Activated CD4-positive, alpha-beta T cell treated with anti-CD3 and anti-CD28 coated beads, Interleukin-2, amount 50 U/mL, for 24 hours (primary cell): ENCODE measurements at places on chromosomes 16 and 17.

GRCh38 chr16:23516366-23517137 lies 6.3 kb upstream of the GGA2 start:
- DNase-seq = no peak

GRCh38 chr17:73799781-73800627 lies 155.8 kb upstream of the SDK2 start:
- DNase-seq = no peak

DNA sequence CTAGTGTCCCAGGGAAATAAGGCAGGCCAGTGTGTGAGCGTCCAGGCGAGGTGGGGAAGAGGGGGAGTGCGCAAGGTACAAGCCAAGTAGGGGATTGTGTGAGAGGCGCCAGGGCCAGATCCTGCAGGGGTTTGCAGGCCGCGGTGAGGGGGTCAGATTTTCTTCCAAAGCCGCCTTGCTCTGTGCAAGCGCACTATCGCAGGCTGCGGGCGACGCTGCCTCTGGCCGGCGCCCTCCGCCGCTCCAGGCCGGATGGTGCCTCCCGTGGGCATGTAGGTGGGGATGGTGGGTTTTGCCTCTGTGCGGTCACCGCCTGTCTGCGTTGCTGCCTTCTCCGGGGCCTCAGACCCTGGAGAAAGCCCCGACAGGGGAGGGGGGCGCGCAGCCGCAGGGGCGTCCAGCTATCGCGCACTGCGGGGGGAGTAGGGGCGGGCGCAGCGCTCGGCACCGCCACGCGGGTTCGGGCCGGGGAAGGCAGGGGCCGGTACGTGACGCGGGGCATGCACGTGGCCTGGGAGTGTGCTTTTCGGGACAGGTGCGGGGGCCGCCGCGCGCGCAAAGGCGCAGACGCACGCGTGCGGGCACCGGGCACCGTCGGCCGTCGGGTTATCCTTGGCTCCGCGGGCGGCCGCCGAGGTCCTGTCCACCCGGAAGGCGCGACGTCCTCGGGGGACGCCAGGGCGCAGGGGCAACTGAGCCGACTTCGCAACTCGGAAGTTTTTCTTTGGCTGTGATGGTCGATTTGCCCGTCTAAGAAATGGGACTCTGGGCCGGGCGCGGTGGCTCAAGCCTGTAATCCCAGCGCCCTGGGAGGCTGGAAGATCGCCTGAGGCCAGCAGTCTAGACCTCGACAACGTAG lies 1.1 kb upstream of the HAPSTR1 start:
- DNase-seq = peak; percentile 36

DNA sequence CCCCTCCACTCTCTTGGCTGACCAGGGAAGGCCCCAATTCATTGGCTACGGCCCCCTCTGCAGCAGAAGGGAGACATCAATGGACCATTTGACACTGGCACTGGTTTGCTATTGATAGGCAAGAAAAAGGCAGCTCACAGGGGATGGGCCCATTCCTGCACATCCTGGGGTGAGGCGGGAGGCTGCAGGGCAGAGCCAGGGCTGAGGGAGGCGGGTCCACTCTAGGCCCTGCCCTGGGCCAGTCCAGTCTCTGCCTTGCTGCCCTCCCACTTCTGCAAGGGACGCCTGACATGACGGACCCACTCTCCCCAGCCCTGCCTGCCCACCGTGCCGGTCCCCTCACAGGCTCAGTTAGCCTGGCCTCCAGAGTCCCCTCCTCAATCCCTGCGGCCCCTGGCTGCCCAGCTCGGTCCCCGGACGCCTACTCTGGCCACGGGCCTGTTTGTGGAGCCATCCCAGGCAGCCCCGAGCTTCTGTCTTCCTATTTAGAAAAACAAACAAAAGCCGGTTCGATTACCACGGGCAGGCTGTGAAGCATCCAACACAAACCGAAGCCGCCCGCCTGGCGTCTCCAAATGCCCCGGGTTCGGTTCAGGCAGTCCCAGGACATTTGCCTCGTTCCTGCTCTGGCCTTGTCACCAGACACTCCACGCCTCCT lies 160.7 kb downstream of the IRX5 start:
- no peak for DNase-seq

- no peak for DNase-seq
Measured at GRCh38 chr17:48051706-48052486, 3.7 kb downstream of the NFE2L1 start.

- DNase-seq = no peak
Measured at GRCh38 chr17:60301649-60302048, 90.3 kb downstream of the USP32 start.

- DNase-seq = no peak
Measured at GRCh38 chr17:7262192-7262934, at the start of gene CLDN7. CLDN7 (minus strand) TSS chr17:7262478; CDS start chr17:7262043, 435 bp downstream.

DNA sequence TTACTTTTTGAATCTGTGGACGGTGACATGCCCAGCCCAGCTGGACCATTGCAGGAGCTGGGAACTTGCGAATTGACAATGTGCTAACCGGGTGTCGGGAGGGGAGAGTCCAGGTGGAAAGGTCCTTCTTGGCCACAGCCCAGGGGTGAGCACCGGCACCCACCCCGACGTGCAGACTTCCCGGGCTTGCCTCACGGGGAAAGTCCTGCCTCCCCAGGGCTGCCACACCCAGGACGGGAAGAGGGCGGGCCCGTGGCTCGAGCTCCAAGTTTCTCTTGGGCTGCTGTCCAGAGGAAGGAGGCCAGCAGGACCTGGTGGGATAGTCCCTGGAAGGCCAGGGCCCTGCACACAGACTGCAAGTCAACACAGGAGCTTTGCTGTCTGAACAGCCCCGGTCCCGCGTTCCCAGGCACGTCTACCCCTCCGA lies 17.7 kb downstream of the CARD14 start:
- DNase-seq = no peak

GRCh38 chr16:49016461-49016860 lies 265.2 kb downstream of the CBLN1 start:
- DNase-seq = no peak

DNA sequence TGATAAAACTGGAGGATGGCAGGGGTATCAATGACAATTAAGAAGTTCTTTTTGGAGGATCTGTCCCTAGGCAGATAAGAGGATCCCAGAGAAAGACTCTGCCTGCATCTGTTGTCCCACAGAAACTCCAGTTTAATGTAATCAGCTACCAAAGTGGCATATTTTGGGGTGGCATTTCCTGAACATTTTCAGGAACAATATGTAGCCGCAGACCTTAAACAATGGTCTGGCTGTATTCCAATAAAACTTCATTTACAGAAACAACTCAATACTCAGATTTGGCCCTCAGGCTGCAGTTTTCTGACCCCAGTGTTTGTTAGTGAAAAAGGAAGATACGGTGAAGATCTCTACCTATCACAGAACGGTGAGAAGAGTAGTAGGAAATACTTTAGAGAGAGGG lies 46.1 kb downstream of the KCNJ16 start:
- DNase-seq = no peak

DNA sequence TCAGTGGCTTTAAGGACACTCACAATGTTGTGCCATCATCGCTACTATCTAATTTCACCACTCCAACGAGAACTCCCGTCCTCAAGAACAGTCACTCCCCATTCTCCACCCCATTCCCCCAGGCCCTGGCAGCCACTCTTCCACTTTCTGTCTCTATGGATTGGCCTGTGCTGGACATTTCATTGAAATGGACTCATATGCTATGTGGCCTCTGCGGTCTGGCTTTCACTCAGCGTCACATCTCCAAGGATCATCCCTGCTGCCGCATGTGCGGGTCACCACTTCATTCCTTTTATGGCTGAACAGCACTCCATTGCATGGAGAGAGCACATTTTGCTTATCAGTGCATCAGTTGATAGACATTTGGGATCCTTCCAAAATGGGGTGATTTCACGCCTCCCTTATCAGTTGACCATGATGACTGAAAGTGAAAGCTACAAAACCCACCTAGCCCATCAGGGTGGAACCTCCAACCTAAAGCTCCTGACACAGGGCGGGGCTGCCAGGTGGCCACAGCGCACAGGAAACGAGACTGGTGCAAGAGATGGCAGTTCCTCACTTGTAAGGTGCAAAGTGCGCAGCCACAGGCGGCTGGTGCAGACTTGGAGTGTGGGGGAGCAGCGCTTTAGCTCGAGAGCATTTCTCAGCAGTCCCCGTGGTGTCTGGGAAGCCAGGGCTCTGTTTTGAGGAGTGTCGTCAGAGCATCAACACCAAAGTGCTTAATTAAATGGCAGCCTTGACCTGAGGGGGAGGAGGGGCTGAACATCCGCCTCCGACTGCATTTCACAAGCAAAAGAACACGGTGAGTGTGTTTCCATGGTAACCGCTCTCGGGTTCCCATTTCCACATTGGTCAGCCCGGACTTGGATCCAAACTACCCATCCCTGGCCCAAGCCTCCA lies 23.8 kb downstream of the COTL1 start:
- DNase-seq = peak; percentile 43

DNA sequence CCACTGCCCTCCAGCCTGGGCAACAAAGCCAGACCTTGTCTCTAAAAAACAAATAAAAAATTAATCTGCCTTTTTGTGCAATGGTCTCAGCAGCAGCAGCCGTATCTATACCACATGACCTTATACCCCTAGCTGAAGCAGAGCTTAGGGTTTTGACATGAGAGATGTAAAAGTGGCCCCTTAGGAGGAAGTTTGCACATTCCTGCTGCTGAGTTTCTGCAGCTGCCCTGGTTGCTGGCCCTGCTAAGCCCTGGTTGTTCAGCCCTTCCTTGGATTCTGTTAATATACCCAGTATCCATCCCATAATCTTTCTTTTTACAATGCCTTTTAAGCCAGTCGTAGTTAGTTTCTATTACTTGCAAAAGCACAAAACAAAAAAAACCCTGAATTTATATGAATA lies 33.0 kb upstream of the PRKCB start:
- DNase-seq = no peak

DNA sequence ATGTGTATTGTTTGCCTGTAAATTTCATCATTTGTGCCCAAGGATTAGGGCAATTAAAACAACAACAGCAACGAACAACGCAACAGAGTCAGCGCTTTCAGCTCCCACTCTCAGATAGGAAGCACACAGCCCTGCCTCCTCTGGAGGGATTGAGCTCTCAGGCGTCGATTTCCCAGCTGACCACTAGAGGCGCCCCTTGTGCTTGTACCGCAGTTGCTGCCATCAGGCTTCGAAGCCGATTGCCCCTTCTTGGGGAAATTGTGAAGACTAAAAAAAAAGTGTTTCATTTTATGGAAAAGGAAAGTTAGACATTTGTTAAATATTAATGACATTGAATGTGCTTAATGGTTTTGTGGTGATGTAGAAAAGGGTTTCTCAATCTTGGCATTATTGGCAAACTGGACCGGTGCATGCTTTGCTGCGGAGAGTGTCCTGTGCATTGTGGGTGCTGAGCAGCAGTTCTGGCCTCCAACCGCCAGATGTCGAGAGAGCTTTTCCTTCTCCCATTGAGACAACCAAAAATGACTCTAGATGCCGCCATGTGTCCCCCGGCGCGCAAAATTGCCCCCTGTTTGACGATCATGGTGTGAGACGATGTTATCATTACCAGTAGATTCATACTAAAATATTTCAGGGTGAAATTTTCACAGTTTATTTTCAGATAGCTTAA lies 650.4 kb upstream of the RBFOX1 start:
- no peak for DNase-seq

DNA sequence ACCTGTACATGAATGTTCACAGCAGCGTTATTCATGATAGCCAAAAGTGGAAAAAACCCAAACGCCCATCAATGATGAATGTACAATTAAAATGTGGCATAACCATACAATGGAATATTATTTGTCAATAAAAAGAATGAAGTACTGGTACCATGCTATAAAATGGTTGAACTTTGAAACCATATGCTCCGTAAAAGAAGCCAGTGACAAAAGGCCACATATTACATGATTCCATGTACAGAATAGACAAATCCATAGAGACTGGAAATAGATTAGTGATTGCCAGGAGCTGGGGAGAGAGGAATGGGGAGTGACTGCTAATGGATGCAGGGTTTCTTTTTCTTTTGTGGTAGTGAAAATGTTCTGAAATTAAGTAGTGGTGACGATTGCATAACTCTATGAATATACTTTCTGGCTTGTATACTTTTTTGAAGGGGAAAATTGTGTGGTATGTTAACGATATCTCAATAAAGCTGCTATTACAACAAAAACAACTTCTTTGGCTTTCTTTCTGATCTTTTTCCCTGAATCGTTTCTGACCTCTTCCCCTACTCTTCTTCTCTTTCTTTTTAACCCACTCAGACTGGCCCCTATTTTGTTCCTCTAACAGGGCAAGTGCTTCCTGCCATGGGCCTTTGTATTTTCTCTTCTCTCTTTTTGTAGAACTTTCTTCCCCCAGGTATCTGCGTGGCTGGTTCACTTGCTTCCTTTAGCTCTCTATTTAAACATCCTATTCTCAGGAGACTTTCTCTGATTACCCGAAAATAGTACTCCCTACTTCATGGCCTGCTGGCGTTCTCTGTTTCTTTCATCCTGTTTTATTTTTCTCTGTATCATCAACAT lies 67.9 kb downstream of the FTO start:
- no peak for DNase-seq

DNA sequence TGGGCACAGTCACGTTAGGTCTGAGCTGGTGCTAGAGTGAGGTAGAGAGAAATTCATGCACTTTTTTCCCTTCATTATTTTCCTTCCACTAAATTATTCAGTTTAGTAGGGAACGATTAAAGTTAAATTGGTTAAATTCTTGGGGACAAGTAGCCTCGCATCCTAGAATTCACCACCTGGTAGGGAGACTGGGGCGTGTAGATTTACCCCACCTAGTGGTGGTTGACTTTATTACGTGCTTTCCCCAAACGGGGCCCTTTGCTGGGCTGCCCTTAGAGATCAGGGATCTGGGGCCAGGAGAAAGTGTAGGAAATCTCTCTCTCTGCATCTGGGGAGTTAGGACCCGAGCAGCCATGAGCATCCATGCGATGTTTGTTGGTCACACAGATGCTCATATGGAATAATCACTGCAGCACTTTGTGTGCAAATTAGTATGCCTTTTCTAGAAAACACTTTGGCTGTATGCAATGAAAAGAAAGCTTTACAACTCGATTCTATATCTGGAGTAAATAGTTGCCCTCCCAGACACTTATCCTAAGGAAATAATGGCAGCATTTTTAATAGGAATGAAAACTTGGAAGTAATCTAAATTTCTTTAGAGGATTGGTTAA lies 107.0 kb downstream of the PLCG2 start:
- no peak for DNase-seq

DNA sequence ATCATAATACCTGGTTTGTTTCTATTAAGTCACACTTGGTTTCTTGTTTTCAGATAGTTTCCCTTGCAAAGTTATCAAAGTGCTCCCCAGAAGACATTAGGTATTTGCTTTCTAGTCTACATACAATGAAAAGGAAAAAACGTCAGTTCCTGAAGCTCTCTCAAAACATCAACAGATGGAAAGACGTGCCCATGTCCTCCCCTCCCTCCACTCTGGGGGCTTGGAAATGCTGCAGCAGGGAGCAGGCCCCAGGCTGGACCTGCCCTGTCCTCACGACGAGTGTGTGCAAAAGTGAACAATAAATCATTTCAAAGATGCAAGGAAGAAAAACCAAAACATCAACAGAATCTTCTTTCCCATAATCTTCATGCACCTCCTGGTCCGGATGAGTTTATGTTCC lies 118.5 kb downstream of the USP22 start:
- no peak for DNase-seq

DNA sequence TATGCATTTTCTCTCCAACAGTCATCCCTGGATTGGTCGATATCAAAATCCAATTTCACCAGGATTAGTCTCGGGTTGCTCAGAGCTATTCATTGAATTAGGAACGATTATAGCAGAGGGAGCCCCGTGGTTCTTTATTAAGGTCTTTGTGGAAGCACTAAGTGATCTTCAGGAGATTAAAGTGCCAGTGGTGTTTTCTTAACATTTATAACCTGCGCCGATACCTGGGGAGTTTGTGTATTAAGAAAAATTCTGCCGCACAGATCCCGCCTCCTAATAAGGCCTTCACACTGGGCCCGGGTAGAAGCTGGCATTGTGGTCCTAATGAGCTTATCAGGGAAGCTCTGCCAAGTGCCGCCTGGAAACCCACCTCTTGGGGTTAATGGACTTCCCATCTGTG lies 238.7 kb downstream of the RBFOX1 start:
- DNase-seq = no peak
